Activated CD8-positive, alpha-beta memory T cell treated with anti-CD3 and anti-CD28 coated beads for 1 hour (primary cell): ENCODE measurements at places on chromosomes 6 and 20.

- DNase-seq, result no peak
Observed at GRCh38 chr6:27865850-27866356, 46.3 kb downstream of the OR2B2 start.

DNA sequence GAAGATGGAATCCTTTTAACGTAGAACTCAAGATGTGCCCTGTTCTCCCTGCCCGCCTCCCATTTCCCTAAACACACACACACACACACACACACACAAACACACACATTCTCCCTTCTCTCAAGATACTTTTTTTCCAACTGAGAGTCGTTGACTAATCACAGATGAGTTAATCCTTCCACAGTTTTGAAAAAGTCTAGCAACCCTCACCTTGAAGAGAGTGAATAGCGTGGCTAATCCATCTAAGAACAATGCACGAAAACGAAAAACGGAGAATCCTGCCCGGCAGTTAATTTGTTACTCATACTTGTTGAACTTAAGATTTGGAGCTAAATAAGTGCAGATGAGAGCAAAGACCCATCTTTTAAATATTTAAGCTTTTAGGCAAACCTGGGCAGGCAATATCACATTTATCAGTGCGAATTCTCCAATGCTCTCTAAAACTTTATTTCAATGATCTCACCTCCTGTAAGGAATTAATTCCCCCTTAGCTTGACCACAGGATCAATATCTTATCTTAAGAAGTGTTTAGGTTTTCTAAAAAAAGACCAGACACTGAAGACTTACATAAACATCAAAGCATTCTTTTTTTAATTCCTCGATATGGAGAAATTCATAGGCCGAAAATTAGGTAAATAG, 1.1 kb downstream of the AGPAT4 start:
- no peak for DNase-seq

DNA sequence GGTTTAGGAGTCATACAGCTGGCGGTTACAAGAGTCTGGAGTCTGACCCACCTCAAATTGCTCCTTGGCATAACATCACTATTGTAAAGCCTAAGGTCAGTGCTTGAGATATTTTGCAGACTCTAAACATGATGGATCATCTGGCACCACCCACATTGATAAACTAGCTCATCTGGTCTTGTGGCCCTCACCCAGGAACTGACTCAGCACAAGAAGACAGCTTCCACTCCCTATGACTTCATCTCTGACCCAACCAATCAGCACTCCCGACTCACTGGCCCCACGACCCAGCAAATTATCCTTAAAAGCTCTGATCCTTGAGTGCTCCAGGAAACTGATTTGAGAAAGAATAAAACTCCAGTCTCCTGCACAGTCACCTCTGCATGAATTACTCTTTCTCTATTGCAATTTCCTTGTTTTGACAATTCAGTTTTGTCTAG, 115.9 kb downstream of the CD24 start:
- no peak for DNase-seq

- DNase-seq, result no peak
Observed at GRCh38 chr20:62918831-62919230, 7.5 kb downstream of the DIDO1 start.

GRCh38 chr20:4272225-4272624, 256.9 kb upstream of the RNF24 start:
- DNase-seq, result no peak

GRCh38 chr6:33143113-33143770, 49.0 kb downstream of the COL11A2 start:
- DNase-seq, result no peak

DNA sequence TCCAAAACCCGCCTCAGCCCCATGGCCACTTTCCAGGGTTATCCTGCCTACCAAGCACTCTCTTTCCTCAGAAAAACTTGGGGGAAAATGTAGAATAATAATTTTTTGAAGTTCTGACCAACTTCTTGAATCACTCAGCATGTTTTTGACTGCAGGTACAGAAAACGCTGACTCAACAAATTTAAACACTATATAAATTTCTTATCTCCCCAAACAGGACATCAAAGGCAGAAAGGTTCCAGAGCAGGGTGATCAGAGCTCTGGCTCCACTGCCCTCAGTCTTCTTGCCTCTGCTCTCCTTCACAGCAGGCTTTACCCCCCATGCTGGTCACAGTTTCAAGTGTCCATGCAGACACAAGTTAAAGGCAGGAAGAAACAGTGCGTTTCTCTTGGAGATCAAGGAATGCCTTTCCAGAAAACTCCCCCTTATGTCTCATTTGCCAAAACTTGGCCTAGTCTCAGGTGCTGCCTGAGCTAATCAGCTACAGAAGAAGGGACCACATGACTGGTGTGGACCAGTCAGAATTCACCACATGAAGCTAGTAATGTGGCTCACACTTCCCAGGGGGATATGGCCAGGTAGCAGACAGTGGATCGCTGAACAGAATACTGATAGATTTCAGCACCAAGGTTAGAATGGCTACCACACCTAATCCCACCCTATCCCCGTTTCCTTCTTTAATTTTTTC, 24.4 kb upstream of the SLC17A3 start:
- no peak for DNase-seq

DNA sequence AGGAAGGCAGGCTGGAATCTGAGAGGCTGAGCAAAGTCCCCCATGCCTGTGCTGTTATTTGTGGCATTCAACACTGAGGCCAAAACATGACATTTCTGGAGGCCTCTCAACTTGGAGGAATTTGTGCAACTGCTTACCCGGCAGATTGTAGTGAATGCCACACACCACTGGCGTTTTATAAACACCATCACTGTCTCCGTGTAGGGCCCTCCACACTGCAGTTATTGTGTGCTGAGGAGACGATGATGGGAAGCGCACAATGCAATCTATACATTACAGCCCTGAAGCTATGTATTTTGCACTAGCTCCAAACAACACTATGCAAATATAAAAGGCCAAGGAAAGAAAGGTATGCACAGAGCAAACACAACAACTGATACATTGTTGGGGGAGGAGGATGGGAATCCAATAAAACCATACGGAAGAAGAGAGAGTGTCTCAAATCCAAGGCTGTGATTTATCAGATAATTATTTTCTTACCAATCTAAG, 106.5 kb downstream of the SMLR1 start:
- no peak for DNase-seq

- DNase-seq, result no peak
Observed at GRCh38 chr6:121670511-121670910, 235.1 kb downstream of the GJA1 start.

GRCh38 chr6:89251170-89251569, 34.0 kb upstream of the GABRR1 start:
- no peak for DNase-seq

- DNase-seq, result no peak
Observed at GRCh38 chr20:57618091-57618763, 2.0 kb downstream of the ZBP1 start.

GRCh38 chr6:24219670-24220069, 93.7 kb downstream of the NRSN1 start:
- no peak for DNase-seq

GRCh38 chr6:98116455-98116854, 717.9 kb upstream of the POU3F2 start:
- no peak for DNase-seq
